ENCODE measurements at places on chromosomes 3 and 15.

DNA sequence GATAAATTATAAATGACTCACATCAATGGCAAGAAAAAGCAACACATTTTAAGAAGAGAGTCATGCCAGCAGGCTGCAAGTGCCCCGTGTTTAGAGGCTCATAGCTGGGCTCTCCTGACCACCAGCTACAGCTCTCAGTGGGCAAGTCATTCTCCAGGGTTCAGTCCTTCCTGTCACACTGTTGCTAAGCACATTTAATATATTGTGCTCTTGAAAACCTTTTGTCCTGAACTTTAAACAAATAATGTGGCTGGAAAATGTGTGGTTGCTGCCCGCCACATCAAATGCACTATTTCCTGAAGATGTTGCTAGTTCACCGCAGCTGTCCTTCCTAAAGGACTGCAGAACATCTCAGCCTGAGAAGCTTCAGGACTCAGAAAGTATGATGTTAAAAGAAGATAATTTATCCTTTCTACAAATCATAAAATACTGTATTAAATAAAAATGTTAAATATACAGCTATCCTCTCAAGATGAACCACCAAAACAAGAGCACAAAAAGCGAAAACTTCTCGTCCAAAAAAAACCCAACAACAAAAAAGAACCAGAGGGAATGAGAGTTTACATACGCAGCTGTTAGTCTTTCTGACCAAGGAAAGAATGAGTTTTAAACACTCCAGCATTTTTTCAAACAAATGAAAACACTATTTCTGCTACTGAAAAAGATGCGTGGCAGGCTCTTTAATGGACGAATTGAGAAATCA lies 951 bp downstream of the TARS3 start:
- H3K4me1 ChIP-seq = peaks cover 20% of the 10 kb centered on the region
- H3K27ac ChIP-seq = peak overlapping the region; percentile 93
- no peak for DNase-seq
- H3K4me3 ChIP-seq = peak overlapping the region; percentile 88
- H3K27me3 ChIP-seq = no peaks in the 10 kb centered on the region
- peaks cover 38% of the 10 kb centered on the region for H3K36me3 ChIP-seq

GRCh38 chr3:141526709-141527108 lies 39.9 kb downstream of the RASA2 start:
- no peak for DNase-seq
- H3K4me3 ChIP-seq = no peak overlapping the region
- peaks cover 23% of the 10 kb centered on the region for H3K4me1 ChIP-seq
- H3K36me3 ChIP-seq = no peaks in the 10 kb centered on the region

DNA sequence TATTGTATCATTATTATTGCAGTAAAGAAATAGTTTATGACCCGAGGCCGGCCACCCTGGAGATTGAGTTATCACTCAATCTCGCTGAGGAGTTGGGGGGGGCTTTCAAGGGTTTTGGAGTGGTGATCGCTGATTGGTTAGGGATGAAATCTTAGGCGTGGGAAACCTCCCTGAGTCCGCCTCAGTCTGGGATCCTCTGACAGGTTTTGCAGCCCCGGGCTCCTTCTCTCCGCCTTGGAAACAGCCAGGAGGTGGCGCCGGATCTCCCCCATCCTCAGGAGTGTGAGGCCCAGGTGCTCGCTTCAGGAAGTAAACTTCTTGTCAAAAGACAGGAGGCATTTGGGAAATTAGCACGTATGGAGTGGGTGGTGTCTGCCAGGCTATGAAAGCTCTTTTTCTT lies 41.1 kb upstream of the SEC61A1 start:
- no peaks in the 10 kb centered on the region for H3K36me3 ChIP-seq
- no peaks in the 10 kb centered on the region for H3K4me1 ChIP-seq
- H3K27ac ChIP-seq = no peak overlapping the region
- H3K4me3 ChIP-seq = no peak overlapping the region
- H3K27me3 ChIP-seq = peaks cover 41% of the 10 kb centered on the region

GRCh38 chr3:42213417-42213816 lies 52.6 kb downstream of the CCK start:
- H3K36me3 ChIP-seq = peaks cover 57% of the 10 kb centered on the region
- DNase-seq = no peak
- no peak overlapping the region for H3K4me3 ChIP-seq

- H3K4me1 ChIP-seq = peaks cover 4% of the 10 kb centered on the region
- no peak overlapping the region for H3K27ac ChIP-seq
- H3K27me3 ChIP-seq = no peaks in the 10 kb centered on the region
Measured at GRCh38 chr3:112793326-112794081, 53.2 kb downstream of the CD200R1L start.

GRCh38 chr3:1068985-1069384 lies 23.8 kb upstream of the CNTN6 start:
- H3K4me3 ChIP-seq = no peak overlapping the region
- no peak overlapping the region for H3K27ac ChIP-seq
- no peak for DNase-seq
- no peaks in the 10 kb centered on the region for H3K36me3 ChIP-seq
- no peaks in the 10 kb centered on the region for H3K27me3 ChIP-seq
- no peaks in the 10 kb centered on the region for H3K4me1 ChIP-seq

- H3K27ac ChIP-seq = no peak overlapping the region
- H3K36me3 ChIP-seq = no peaks in the 10 kb centered on the region
- no peak overlapping the region for H3K4me3 ChIP-seq
- DNase-seq = no peak
- peaks cover 32% of the 10 kb centered on the region for H3K4me1 ChIP-seq
- no peaks in the 10 kb centered on the region for H3K27me3 ChIP-seq
Measured at GRCh38 chr3:107062310-107062709, 314.9 kb upstream of the CCDC54 start.

DNA sequence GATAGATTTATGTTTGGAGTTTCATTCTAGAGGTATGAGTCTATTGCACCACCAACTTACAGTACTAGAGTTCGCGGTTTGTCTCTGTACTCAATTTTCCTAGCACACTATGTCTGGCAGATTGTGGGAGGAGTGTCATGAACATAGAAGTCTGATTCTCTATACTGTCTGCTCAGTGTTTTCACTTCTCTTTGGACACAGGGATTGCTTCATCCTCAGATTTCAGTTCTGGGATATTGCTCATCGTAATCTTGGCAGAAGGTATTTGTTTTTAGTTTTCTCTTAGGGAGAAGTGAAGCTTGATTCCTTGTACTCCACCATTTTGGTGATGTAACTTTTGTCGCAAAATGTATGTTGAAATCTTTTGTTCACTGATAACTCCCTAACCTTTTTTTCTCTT lies 27.8 kb upstream of the AZI2 start:
- H3K4me3 ChIP-seq = no peak overlapping the region
- H3K36me3 ChIP-seq = no peaks in the 10 kb centered on the region
- H3K27me3 ChIP-seq = no peaks in the 10 kb centered on the region
- H3K4me1 ChIP-seq = no peaks in the 10 kb centered on the region
- H3K27ac ChIP-seq = no peak overlapping the region

DNA sequence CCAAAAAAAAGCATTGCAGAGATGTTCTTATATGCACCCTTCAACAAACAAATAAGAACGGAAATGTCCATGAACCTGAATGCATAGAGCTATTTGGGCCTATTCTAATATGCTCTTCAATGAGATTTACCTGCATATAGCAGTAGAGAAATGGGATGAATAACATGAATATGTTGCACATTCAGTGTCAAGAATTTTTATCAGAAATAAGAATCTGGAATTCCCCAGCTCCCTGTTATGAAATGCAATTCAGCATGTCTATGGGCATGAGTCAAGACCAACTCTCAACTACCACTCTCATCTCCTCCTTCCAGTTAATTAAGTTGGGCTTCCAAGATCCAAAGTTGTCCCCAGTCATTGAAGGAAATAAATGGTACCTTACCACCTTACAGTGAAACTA lies 133.7 kb upstream of the ALCAM start:
- no peak overlapping the region for H3K4me3 ChIP-seq
- no peak for DNase-seq
- H3K27me3 ChIP-seq = peaks cover 6% of the 10 kb centered on the region
- no peaks in the 10 kb centered on the region for H3K36me3 ChIP-seq
- no peaks in the 10 kb centered on the region for H3K4me1 ChIP-seq
- H3K27ac ChIP-seq = no peak overlapping the region

DNA sequence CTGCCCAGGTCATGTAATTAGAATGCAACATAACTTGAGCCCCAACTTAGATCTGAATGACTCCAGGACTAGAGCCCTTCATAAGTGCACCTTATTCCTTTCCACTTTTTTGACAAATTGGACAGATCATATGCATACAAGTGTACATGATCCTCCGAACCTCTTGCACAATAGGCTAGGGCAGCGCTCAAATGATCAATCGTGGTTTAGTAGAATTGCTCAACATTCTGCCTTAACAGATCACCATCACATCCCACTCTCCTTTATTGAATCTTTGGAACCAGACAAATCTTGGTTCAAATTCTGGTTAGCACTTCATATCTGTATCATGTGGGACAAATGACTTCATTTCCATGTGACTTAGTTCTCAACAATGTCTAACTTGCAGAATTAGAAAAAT lies 106.8 kb upstream of the CDIN1 start:
- no peaks in the 10 kb centered on the region for H3K36me3 ChIP-seq
- H3K27me3 ChIP-seq = no peaks in the 10 kb centered on the region
- no peaks in the 10 kb centered on the region for H3K4me1 ChIP-seq
- no peak overlapping the region for H3K4me3 ChIP-seq
- DNase-seq = no peak

GRCh38 chr15:67720556-67721175 lies 104.6 kb upstream of the SKOR1 start:
- H3K4me1 ChIP-seq = peaks cover 9% of the 10 kb centered on the region
- no peak for DNase-seq
- H3K36me3 ChIP-seq = no peaks in the 10 kb centered on the region
- H3K27me3 ChIP-seq = no peaks in the 10 kb centered on the region
- H3K27ac ChIP-seq = no peak overlapping the region
- no peak overlapping the region for H3K4me3 ChIP-seq

GRCh38 chr3:158775426-158776410 lies 26.1 kb upstream of the MFSD1 start:
- no peak for DNase-seq
- H3K4me3 ChIP-seq = no peak overlapping the region
- peaks cover 24% of the 10 kb centered on the region for H3K4me1 ChIP-seq
- peak overlapping the region; percentile 60 for H3K27ac ChIP-seq
- no peaks in the 10 kb centered on the region for H3K27me3 ChIP-seq

- H3K27me3 ChIP-seq = no peaks in the 10 kb centered on the region
- no peaks in the 10 kb centered on the region for H3K36me3 ChIP-seq
- H3K4me1 ChIP-seq = no peaks in the 10 kb centered on the region
- no peak overlapping the region for H3K27ac ChIP-seq
- H3K4me3 ChIP-seq = no peak overlapping the region
Measured at GRCh38 chr3:134775831-134776230, 19.2 kb upstream of the EPHB1 start.

GRCh38 chr15:53658255-53658654 lies 101.2 kb downstream of the WDR72 start:
- H3K36me3 ChIP-seq = no peaks in the 10 kb centered on the region
- no peaks in the 10 kb centered on the region for H3K4me1 ChIP-seq
- no peak overlapping the region for H3K27ac ChIP-seq
- H3K4me3 ChIP-seq = no peak overlapping the region

GRCh38 chr3:112115161-112115739 lies 17.8 kb downstream of the GCSAM start:
- no peaks in the 10 kb centered on the region for H3K36me3 ChIP-seq
- H3K4me3 ChIP-seq = no peak overlapping the region
- peaks cover 20% of the 10 kb centered on the region for H3K4me1 ChIP-seq

DNA sequence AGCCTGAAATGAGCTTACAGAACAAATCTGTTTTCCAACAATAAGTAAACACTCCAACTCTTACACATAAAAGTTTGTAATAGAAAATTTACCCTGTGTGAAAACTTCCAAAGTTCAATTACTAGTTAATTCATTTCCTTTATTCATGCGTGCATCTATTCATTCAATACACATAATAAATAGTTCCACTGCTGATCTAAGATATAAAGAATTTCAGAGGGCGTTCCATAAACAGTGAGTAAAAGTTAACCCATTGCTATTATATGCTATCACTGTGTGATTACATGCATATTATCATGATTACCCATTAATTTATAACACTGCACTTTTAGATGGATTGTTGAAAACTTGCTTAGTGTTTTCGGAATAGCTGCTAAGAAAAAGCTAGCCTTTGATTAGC lies 36.2 kb upstream of the CFAP20DC start:
- H3K36me3 ChIP-seq = no peaks in the 10 kb centered on the region
- no peak overlapping the region for H3K4me3 ChIP-seq
- no peak for DNase-seq
- no peak overlapping the region for H3K27ac ChIP-seq
